ENCODE measurements at places on chromosomes 6 and 20.

DNA sequence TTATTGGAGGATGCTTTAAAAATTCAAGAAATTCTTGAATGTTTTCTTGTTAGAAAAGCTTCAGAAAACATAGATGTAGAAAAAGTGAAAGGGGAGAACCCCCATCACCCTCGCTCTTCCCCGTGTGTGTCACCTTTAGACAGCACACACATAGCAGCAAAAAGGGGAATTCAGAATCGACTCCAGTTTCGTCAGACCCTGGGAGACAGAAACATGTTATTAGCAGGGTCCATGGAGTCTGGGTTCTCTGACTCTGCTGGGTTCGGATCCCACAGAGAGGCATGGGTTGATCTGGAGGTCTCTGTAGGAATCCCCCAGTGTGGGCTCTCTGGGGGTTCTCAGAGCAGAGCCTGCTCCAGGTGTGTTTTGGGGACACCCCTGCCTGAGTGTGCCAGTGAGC is 43.7 kb downstream of the ARHGAP40 start:
- no peak for DNase-seq

DNA sequence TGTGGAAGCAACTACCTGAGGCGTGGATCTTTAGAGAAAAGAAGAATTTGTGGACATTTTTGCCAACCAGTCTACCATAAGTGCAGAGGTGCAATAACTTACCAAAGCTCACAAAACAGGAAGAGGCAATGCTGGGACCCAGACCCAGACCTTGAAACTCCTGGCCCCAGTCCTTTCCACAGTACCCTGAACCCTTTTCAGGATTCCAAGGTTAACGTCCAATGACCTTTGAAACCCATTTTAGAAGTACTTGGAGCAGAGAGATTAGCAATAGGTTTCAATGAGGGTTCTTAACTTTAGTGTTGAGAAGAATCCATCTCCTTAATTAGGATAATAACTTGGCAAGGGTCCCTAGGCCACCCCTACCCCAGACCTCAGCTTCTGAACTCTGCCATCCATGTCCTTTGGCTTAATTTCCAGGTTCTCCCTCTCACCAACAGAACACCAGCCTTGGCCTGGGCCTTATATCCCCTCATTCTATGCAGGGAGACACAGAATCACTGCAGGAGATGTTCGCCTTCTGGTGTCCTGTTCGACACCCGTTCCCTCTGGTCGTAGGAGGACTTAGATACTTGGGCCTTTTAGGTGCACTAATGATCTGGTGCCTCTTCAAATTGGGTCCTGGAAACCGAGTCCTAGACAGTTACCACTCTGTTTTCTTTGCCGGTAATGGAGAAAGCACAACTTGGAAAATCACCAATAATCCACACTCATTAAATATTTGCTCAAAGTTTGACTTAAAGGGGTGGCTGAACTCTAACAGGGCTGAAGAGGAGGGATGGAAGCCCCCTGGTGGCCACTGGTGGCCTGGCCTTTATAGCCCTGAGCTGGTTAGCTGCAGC is 40.6 kb downstream of the ISM1 start:
- DNase-seq: no peak

DNA sequence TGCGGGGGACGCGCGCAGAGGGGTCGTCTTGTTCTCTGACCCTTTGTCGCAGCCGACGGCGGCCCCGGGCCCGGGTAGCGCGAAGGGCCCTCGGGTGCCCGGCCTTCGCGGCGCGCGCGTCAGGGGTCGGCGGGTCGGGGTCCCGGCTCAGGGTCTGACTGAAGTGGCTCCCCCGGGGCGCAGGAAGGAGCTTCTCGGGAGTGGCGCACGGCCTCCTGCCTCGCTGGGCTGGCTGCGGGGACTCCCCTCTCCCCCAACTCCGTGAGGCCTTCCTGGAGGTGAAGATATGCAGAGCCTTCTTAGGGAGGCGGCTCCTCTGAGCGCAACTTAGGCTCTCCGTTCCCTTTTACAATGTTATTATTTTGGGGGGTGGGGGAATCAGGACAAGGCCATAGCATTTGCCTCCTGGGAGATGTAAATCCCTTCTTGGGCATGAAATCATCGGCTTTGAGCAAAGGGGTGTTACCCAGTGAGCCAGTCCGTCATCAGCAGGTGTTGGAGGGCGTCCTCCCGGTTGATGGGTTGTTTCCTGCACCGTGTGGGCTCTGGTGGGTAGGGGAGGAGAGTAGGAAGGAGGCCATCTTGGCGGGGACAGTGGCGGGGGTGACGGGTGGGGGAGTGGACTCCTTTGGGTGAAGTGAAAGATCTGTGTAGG is 523 bp downstream of the CDS2 start:
- DNase-seq: peak; percentile 27

DNA sequence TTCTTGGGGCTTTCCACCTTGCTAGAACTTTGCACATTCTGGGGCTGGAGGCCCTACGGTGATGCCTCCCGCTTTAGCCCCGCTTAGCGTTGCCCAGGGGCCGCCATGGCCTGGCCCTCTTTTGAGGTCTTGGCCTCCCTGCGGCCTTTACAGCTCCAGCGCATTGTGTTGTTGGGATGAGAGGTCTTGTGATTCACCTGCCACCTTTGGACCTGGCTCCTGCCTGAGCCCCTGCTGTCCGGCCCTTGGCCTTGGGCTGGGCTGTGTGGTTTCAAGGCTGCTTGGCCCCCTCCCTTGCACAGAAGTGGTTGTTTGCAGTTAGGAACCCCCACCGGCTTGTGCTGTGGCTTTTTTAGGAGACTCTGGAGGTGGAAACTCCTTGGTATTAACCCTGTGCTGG is 61.0 kb upstream of the CDH4 start:
- DNase-seq: no peak

DNA sequence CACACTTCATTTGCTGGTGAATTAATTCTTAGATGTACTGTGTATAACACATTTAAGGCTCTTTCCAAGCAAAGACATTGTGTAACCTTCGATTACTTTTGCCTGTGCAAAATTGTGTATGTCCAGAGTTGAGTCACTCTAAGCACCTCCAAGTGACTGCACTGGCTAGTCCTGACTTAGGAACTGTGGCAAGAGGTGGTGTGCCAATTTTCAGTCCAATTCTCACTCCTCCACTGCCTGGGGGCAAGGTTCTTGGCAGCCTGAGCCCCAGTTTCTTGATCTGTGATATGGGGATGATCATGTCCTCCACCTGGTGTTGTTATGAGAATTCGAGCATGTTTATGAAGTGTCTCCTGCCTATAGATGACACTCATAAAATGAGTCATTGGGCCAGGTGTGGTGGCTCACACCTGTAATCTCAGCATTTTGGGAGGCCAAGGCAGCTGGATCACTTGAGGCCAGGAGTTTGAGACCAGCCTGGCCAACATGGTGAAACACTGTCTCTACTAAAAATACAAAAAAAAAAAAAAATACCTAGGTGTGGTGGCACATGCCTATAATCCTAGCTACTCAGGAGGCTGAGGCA is 105.3 kb upstream of the CDYL start:
- no peak for DNase-seq

- DNase-seq: no peak
These were observed 89.4 kb downstream of the TAF4 start for GRCh38 chr20:61976263-61976643.

GRCh38 chr20:17957505-17958363 is 10.9 kb downstream of the SNX5 start:
- DNase-seq: no peak

DNA sequence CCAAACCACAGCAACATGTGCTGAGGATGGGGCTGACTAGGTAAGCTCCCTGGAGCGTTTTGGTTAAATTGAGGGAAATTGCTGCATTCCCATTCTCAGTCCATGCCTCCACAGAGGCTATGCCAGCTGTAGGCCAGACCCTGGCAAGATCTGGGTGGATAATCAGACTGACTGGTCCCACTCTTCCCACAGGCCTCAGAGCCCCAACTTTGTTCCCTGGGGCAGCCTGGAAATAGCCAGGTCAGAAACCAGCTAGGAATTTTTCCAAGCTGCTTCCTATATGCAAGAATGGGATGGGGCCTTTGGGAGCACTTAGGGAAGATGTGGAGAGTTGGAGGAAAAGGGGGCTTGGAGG is 1.5 kb upstream of the VEGFA start:
- DNase-seq: no peak

GRCh38 chr20:1392443-1392692 is 486 bp downstream of the FKBP1A start:
- no peak for DNase-seq

DNA sequence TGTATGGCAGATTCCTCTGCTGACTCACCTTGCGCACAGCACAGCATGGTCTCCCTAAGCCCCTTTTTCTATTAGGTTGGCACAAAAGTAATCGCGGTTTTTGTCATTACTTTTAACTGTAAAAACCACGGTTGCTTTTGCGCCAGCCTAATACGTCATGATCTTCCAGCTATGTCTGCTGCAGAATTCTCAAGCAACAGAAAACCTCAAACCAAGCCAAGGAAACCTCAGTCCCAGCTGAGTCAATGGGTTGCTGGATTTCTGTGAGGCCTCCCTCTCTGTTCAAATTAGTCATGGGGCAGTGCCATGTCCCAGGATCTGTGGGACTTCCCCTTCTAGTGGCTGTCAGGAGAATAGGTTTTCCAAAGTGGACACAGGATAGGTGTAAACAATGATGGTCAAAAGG is 15.7 kb upstream of the ENPP1 start:
- DNase-seq: no peak

- DNase-seq: no peak
These were observed 12.2 kb upstream of the FYN start for GRCh38 chr6:111885373-111886027.

GRCh38 chr20:64069614-64070243 is 6.7 kb downstream of the TCEA2 start:
- no peak for DNase-seq

GRCh38 chr6:97705568-97705967 is 422.6 kb upstream of the MMS22L start:
- no peak for DNase-seq

DNA sequence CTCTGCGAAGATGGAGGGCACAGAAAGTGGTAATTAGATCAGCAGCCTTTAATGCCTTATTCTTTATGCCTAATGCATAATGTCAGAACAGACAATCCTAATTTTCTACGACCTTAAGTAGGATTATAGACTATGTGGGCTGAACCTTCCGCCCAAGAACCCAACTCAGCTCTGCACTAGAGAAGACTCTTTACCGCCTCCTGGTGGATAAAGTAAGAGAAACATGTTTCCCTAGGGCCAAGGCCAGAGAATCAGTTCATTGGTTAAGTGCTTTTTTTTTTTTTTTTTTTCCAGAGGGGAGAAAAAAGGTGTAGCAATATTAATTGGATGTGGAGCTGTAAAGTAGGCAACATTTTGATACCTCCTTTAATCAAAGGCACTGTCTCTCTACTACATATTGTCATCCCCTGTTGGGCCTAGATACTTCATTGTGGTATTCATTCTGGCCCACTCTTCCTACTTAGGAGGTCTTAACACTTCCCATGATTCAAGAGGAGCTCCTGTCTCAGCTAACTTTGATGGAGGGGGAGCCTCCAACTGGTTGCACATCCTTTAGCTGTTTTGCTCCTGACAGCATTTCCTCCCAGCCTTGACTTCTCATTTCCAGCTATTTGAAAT is 124.9 kb upstream of the NRN1 start:
- no peak for DNase-seq

- peak; percentile 14 for DNase-seq
These were observed 5.9 kb downstream of the NUDT3 start for GRCh38 chr6:34386316-34387137.

- DNase-seq: no peak
These were observed 969.1 kb upstream of the DEFB115 start for GRCh38 chr20:30288346-30288745.

- DNase-seq: no peak
These were observed 1.9 kb upstream of the ATP9A start for GRCh38 chr20:51769976-51770615.

DNA sequence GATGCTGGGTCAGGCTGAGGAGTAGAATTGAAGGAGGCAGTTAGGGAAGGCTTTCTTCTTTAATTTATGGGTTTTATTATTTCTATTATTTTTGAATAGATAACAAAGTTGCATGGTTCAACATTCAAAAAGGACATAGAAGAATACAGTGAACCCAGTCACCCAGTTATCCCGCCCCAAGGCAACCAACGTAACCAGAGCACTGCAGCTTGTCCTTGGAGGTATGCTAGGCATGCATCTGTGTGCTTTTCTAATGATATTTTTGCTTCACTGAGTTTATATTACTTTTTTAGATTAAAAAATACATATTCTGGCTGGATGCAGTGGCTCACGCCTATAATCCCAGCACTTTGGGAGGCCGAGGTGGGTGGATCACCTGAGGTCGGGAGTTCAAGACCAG is 47.4 kb upstream of the DSN1 start:
- no peak for DNase-seq

DNA sequence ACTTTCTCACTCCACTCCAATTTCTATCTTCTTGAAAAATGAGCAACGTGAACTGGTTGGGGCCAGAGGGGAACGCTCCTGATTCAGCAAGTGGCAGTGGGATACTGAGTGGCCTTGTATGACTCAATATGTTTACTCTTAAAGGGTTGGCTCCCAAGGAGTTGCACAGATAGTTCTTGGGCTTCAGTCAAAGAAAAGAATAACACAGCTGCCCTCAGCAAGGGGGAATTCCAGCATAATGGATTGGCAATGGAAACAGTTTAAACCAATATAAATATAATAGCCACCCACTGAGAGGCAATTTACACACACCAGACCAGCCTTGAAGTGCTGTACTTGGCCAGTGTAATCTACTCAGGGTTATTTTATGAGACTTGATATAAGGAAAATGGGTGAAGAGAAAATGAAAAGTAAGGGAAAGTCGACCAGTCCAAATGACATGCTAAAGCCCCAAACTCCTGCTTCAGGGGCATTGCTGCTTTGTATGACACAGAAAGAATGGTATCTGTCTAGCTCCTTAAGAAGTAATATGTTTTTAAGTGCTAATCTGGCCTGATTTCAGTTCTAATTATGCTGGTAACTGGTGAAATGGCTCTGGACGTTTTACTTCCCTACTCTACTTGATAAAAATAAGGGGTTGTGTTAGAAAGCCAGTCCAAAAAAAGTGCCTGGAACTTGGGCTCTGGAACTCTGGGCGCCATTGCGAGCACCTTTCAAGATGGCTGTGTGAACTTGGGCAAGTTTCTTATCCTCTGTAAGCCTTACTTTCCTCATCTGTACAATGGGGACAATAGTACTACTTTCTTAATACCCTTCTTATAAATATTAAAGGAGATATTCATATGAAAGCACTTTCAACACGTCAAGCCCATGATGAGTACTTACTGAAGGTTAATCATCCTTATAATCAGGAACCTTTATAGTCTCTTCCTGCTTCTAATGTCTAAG is 712.9 kb upstream of the MAP3K7 start:
- DNase-seq: no peak

DNA sequence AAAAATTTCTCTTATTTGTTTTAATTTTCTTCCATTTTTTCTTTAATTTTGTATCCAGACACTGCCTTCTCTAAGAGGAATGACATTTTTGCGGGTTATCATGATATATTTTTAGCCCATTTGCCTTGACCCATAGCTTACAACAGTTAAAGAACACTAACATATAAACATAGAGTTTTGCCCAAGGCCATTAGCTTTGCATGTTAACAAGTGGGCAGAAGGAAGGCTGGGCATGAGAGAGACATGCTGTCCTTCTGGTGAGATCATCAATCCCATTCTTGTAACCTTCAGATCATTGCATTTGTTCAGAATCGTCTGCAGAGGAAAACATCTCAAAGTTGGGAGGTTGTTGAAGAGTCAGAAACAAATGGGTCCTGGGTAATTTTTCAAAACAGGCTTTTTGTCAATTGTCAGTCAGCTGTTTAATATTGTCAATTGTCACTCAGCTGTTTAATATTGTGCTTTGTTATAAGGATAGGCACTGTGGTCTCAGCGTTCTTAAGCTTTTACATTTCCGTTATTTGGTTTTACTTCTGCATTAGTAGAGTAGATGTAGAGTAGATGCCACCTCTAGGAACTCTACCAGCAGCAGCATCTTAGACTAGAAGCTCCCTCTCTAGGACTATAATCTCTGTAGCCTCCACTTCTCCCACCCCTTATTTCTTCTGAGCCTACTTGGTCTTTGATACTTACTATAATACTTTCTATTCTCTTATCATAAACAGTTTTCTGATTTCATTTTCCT is 243.1 kb downstream of the ESR1 start:
- DNase-seq: no peak
